HCT116 (cell line): ENCODE measurements at places on chromosomes 2 and 18. TPM values are rescaled to one million over a fixed set of nuclear protein-coding genes. Genes with fewer than 3 reads are reported as not detected.

DNA sequence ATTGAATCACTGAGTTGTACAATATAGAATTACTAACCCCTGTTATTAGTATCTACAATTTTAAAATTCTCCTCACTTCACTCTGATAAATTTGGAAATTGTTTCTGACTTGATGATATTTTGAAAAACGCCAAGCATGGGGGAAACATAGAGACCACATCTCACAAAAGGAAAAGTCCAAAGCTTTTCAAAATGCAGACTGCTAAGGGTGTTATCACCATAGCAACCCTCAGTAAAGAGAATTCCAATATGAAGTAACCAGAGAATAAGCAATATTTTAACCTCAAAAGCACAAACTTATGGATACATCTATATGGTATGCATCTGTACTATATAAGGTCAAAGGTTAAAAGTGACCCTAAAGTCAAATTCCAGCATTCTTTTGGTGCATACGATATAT is 22.7 kb downstream of the LRP2 start:
- DNase-seq, result no peak

DNA sequence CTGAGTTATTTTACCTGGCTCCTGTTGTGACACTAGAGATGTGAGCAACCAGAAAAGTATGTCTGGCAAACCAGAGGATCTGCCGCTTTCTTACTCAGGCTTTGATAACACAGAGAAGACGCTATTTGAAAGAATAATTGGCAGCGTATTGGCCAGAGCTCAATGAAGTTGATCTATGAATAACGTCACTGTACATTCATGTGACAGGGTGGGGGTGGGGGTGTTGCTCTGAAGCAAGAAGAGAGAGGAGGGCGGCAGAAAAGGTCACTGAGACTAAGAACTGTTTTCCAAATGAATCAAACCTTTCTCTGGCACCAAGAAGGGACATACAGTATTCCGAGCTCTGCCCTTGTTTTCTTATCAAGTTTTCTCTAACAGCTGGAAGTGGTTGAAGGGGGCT is 1.7 kb upstream of the ONECUT2 start:
- no peak for DNase-seq

DNA sequence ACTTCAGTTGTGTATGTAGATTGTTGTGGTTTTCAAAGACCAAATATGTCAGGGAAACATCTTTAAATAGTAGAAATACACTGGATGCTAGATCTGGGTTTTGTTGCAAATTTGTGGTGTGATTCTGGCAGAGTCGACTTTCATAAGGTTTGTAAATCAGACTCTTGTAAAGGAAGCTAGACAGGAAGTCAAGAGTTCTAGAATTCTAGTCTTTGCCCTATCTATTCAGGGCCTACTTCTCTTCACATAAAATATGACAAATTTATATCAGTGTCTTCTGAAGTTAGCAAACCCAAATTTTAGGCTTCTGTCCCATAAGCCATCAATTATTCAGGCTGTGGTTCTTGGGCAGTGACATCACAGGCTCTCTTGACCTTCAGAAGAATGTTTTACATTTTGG is 1579.2 kb upstream of the PIK3C3 start:
- DNase-seq, result no peak

GRCh38 chr2:141498561-141498960 is 632.3 kb downstream of the LRP1B start:
- no peak for DNase-seq

DNA sequence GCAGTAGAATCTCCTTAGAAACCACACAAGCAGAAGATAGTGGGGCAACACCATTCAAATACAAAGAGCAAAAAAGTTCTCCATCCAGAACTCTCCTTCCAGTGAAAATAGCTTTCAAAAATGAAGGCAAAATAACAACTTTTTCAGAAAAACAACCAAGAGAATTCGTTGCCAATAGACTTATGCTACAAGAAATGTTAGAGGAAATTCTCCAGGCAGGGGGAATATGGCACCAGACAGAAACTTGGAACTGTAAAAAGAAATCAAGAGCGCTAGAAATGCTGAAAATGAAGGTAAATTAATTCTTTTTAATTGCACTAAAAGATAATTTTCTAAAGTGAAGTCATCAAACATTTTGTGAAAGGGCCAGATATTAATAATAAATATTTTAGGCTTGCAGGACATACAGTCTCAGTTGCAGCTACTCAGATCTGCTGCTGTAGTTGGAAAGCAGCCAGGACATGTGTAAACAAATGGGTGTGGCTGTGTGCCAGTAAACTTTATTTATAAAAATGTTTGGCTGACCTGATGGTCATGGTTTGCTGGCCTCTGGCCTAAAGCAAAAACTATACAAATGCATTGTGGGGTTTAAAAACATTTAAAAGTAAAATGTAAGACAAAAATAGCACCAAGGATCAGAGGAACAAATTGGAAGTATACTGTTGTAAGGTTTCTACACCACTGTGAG is 73.7 kb upstream of the TGFA start:
- no peak for DNase-seq

GCFC2 gene
- 20.1 TPM for total RNA-seq

FARSB gene
- 50.7 TPM for total RNA-seq

DNA sequence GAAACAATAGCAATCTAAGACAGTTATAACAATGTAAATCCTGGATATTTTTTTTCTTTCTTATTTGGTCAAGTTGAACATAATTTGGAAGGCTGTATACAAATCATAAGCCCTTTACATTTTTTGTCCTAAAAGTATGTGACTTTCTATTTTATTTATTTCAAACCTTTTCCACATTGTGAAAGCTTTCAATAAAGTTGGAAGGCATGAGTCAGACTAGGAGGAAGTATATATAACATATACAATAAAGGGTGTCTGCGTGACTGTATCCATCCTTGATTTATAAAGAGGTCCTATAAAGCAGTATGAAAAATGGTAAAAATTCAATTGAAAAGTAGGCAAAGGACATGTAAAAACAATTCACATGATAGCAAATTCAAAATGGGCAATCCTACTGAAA is 44.4 kb downstream of the CRACDL start:
- DNase-seq, result no peak

ATF2 gene
- total RNA-seq, result 29.6 TPM
